ENCODE measurements at places on chromosomes 7 and 10.

DNA sequence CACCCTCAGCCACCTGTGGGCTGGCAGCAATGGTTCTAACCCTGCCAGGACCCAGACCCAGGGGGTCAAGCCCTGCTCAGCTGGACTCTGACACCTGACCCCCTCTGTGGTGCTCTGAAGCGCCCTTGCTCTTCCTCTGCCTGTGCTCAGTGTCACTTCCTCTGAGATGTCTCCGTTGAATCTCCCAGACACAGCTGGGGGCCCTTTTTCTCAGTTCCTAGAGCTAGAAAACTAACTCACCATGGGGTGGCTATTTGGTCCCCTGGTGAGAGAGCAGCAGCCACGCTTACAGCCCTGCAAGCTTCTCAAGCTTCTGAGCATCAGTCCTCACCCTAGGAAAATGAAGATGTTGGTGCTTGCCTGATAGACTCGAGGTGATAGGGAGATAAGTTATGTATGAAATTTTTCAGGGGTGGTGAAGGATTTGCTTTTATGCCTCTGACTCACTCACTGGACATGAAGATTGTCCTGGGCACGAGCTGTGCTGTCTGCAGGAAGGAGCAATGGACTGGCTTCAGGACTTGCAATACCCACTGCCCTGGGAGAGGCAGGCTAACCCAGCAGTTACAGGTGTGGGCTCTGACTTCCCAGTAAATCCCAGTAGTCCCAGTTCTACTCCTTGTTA is 29.6 kb downstream of the COL13A1 start:
- DNase-seq, result no peak

GRCh38 chr10:85408388-85408787 is 958.2 kb downstream of the GRID1 start:
- no peak for DNase-seq

DNA sequence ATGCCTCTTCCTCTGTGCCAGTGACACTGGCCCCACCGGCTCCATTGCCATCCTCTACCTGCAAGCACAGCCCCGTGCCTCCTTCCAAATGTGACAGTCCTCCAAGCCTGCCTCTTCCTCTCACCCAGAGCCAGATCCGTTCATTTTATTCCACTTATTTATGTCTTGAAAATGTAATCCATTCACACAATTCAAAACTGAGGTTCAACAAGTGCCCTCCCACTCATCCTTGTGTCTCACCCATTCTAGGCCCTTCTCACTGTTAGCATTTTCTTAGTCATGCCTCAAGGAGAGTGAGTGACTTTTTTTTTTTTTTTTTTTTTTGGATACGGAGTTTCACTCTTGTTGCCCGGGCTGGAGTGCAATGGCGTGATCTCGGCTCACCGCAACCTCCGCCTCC is 41.7 kb downstream of the FKBP6 start:
- no peak for DNase-seq

DNA sequence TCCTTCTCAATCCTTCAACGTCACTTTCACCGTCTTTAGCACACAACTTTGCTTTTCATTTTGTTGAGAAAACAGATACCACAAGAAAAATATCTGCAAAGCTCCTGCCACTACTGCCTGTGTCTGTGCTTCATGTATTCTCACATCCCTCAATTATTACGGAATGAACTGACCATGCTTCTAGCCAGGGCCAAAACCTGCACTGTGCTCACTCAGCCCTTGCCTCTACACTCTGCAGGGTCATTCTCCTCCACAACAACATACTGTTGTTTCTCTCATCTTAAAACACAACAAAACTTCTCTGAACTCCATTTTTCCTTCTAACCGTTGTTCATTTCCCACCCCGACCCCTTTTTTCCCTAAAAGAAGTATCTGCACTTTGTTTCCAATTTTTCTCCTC is 29.5 kb downstream of the BMPR1A start:
- no peak for DNase-seq
